ENCODE measurements at places on chromosomes 5 and 9.

DNA sequence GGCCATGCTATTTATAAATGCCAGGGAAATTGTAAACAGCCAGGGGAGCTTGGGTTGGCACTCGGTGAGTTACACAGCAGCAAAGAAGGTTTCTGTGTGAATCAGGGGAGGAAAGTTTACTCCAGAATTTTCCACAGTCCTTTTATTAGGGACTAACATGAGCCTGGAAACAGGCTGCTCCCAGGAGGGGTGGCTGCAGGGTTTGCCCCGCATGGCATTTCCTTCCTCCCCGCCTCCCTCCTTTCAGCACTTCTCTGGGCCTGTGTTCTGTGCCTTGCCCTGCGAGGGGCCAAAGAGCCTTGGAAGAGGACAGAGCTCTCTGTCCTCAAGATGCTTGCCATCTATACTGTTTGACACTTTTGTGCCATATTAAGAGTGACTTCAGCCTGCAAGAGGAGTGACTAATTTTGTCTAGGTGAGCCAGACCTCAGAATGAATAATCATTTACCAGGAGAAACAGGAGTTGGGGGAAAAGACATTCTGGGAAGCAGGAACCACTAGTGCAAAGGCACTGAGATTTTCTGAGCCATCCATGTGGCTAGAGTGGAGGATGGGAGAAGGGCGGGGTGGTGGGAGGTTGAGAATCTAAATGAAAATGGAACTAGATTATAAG lies 1.8 kb downstream of the GSN start:
- no peak for DNase-seq

- DNase-seq, result peak; percentile 65
Observed at GRCh38 chr5:169548315-169548714, 35.3 kb upstream of the SPDL1 start.

DNA sequence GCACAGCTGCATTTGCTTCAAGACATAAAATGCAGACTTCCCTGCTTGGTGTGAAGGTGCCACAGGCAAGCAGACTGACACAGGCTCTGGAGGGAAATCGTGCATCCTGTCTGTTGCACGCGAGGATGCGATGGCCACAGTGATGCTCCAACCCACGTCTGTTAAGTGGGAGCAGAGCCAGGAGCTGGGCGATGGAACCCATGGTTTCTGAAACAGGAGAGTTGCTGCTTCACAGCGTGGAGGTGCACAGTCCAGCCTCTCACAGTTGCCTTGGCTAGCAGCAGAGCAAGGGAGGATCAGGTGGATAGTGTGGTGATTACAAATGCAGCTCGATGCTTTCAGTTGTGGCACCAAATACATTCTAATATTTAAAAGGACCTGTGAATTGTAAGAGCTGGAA lies 108.8 kb downstream of the TENT4A start:
- no peak for DNase-seq

- DNase-seq, result no peak
Observed at GRCh38 chr5:133368916-133369783, 243.2 kb downstream of the FSTL4 start.

- DNase-seq, result no peak
Observed at GRCh38 chr9:138052635-138053320, 175.2 kb downstream of the CACNA1B start.

DNA sequence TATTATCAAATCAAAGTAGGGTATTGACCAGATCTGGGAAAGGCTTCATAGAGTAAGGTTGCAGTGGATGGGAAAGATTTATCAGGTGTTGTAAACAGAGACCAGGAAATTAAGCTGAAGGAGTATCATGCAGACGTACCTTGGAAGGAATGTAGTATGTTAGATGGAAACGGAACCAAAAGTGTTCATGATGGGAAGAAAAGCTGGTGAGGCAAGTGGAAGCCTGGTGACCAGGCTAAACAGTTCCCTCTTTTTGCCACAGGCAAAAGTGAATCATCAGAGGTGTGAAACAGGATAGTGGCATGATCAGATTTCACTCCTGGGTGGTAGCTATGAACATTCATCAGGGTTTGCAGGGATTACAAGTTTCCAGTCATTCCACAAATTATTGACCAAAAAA lies 780.1 kb upstream of the DMAC1 start:
- DNase-seq, result no peak

DNA sequence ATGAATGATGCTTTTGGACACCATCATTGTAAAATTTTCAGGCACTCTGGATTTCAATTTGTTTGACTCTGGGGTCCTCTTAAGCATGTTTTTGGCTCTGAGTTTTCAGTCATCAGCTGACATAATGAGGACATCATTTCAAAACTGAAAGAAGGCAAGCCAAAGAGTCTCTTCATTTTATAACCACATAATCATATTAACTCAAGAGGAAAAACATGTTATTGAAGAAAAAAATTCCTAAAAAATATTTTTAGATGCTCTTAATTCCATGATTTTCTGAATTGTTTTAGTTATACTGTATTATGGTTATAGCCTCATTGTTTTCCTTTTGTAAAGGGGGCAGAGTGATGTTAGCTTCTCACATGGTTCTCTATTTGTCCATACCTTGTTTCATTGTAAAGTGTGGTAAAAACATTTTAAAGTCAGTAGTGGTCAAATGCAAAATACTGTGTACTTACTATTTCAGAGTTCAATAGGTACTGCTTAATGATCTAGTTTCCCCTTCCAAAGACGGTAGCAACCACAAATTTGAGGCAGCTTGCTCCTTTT lies 472.1 kb downstream of the DMRT2 start:
- no peak for DNase-seq

- no peak for DNase-seq
Observed at GRCh38 chr5:128169401-128170017, 85.9 kb downstream of the SLC12A2 start.

GRCh38 chr5:36416605-36417004 lies 114.9 kb upstream of the RANBP3L start:
- DNase-seq, result no peak

GRCh38 chr5:149153751-149154610 lies 12.7 kb downstream of the ABLIM3 start:
- DNase-seq, result peak; percentile 73

GRCh38 chr9:83219924-83220438 lies 157.0 kb upstream of the RASEF start:
- no peak for DNase-seq

- no peak for DNase-seq
Observed at GRCh38 chr5:146770980-146771379, 107.6 kb downstream of the PPP2R2B start.

GRCh38 chr5:756865-757345 lies 27.6 kb downstream of the ZDHHC11B start:
- DNase-seq, result no peak

DNA sequence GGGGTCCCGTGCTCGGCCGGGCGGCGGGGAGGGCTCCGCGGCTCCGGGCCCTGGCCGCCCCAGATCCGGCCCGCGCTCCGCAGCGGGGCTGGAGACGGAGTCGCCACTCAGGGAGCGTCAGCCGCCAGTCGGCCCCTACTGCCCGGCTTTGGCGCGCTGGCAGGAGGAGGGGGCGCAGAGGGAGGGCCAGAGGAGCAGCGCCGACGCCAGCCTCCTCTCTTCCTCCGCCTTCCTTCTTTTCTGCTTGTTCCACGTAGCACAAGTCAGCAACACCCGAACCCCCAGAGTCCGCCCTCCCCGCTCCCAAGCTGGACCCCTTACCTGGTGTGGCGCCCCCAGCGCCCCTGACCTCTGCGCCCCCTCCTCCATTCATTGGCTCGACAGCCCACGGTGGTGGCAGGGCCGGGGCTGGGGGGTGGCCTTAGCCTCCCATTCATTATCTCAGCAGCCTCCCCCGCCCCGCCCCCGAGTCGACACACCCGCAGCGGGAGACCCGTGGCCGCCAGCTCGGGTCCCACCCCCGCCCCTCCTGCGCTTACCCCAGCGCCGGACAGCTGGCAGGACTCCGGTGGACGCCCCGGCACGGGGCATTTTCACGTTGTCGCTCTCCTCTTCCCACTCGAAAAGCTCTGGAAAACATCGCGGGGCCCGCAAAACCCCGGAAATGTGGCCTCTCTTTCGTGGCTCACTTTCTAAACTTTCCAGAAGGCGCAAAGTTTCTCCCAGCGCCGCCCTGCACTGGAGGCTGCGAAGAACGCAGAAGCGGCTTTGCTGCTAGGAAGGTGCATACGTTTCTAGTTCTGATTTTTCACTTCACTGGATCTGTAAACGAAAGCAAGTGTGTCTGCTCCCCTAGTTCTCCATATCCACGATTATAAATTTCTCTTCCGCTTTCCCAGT lies at the start of gene LPAR1:
LPAR1 (minus strand) TSS at position 140 of the 900 bp plus-strand sequence. CDS start 66,353 bp downstream, outside the sequence.
- peak; percentile 54 for DNase-seq

- DNase-seq, result no peak
Observed at GRCh38 chr9:133065070-133065388, 3.2 kb downstream of the CEL start.

DNA sequence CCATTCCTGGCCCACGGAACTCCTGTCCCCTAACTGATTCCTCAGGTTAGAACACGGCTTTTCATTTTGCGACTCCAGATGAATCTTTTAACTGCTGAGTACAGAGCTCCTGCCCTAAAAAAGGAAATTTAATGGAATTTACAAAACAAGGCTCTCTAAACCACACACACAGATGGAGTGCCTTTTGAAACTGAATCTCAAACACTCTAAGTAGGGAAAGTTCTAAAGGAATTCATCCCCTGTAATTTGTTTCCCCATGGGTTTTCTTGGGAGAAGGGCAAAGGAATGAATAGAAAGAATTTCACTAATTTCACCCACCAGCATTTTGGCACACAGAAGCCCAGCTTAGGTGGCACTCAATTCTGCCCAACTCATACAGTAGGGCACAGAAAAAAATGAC lies 106.5 kb downstream of the THBS4 start:
- no peak for DNase-seq

- no peak for DNase-seq
Observed at GRCh38 chr5:11305245-11305644, 544.2 kb upstream of the DAP start.

GRCh38 chr5:97666783-97667182 lies 483.7 kb upstream of the RIOK2 start:
- no peak for DNase-seq

- no peak for DNase-seq
Observed at GRCh38 chr5:150626853-150627276, 13.6 kb upstream of the SYNPO start.

DNA sequence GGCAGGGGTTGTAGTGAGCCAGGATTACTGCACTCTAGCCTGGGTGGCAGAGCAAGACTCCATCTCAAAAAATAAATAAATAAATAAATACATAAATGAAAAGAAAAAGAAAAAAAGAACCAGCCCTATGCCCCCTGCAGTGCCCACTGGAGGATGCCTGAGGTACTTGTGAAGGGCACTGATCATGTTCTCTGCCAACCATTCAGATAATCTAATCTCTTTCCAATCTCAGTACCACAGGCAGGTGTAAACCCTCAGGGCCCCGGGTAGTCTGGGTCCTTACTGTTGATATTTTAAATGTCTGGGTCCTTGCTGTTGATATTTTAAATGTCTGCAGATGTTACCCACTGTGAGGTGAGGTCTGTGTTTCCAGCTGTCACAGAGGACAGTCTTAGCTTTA lies 321.8 kb upstream of the ADCY2 start:
- DNase-seq, result no peak

DNA sequence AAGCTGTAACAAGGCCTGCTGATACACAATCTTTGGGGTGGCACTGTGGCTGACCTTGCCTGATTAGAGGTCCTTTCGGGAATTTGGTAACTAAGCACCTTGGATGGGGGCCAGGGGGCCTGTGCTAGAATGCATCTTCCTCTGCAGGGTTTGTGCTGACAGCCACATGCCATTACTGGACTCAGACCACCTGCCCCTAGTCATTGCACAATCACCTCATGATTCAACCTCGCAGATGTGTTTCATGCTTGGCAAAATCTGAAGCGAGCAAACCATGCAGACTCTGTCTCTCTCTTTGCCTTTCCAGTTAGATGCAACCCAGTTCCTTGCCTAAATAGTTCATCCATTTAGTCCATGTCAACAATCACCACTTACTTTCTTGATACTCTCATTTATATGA lies 96.5 kb upstream of the ERCC6L2 start:
- DNase-seq, result peak; percentile 81

- DNase-seq, result peak; percentile 88
Observed at GRCh38 chr9:33619666-33620404, 95.8 kb downstream of the ANKRD18B start.

DNA sequence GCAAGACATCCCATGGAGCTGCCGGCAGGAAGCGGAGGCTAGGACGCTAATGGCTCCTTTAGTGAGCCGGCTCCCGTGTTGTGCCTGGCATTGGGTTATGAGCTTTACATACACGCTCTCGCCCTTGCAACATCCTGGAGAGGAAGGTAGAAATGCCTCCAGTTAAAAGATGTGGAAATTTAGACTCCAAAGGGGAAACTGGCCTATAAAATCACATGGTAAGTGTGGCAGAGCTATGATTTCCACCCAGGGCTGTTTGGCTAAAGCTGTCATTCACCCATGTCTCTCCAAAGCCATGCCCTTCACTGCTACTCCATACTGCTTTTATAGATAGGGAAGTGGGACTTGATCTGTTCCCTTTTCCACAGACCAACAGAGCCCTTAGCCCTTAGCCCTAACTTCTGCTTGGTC lies 5.2 kb downstream of the GM2A start:
- no peak for DNase-seq

DNA sequence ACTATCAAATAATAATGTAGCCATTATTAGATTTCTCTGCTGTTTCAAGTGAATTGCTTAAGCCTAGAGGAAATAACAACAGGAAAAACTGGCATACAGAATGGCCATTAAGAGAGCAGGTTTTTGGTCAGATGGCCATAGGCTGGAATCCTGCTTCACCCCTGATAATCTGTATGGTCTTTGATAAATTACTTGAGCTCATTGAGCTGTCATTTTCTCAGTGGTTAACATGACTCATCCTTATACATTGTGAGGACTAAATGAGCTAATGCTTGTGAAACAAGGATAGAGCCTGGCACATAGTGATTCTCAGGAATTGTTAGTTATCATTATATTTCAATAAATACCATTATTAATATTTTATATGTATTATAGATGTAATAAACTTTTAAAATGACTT lies 516.5 kb downstream of the KIF4B start:
- no peak for DNase-seq

GRCh38 chr5:115626445-115626823 lies 598 bp upstream of the TMED7 start:
- DNase-seq, result peak; percentile 14

GRCh38 chr9:91714020-91714806 lies 235.8 kb downstream of the ROR2 start:
- DNase-seq, result peak; percentile 60

All from fibroblast of the conjunctiva (primary cell).